ENCODE measurements at places on chromosomes 5 and 9.

GRCh38 chr9:131650254-131650653, 89.6 kb downstream of the RAPGEF1 start:
- peak; percentile 55 for DNase-seq

DNA sequence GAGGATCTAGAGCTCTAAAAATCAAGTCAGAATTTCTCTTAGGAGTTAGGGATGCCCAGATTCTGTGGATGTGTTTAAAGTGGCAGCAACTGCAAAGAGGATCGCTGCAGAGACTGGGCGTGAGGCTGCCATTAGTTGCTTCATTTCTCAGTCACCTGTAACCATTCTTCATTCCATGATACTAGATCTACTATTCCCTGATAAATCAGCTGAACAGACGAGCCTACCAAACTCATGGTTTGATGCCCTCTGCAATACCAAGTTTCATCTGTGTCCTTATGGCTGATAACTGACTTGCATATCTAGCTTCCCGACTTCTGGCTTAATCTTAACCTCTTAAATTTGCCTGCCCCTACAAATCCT, 33.3 kb downstream of the UBE2R2 start:
- no peak for DNase-seq

DNA sequence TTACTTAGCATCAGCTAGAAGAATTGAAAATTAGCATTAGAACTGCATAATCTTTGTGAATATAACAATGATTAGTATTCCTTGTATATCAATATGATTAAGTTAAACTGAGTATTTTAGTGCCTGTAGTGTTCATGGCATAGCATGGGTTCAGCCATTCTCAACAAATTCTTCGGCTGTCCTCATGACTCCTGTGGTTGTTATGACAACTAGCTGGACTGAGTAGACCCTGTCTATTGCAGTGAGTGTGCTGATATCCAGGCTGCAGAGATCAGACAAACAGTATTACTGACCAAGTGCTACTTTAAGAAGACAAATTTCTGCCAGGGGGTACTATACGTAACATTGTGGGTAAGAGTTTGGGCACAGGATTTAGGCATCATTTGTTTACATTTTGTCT, 125.9 kb downstream of the NUDT12 start:
- peak; percentile 17 for DNase-seq

DNA sequence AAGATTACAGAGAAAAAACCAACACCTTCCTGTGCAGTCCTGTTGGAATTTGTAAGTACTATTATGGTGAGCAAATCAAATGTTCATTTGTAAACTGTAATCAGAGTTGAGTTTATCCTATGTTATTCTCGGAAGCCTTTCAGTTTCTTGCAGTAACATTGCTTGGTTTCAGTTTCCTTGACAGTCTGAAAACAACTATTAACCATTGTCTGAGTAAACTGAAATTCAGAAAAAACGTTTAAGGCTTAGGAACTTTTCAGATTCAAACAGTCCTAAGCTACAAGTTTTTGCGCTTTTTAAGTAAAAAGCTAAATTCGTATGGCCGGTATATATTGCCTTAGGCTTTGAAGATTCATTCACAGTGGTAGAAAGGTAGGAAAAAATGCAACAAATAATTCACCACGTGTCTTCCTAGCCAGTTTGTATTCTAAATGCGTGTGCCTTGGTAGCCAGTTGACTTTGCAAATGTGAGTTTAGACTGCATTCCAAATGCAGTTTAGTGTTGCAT, 2.5 kb downstream of the GPBP1 start:
- DNase-seq, result peak; percentile 68

GRCh38 chr5:42109006-42109572, 184.0 kb downstream of the FBXO4 start:
- DNase-seq, result no peak

DNA sequence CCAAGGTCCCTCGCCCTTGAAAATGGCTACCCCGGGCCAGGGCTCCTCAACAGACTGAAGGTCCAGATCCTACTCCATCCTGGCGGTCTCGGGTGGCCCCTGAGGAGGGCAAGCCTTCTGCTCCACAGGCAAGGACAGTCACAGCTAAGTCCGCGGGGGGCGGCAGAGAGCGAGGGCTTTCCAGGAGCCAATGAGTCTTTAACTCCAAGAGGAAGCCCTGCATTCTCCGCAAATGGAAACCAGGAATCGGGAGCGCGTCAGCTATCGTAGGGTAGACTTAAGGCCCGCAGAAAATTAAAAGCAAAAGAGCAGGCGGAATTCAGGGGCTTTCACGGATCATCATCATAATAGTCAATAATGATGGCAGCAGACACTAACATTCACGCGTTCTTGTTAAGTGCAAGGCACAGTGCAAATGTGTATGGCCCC, 87.8 kb upstream of the TNFAIP8 start:
- DNase-seq, result peak; percentile 96

- no peak for DNase-seq
These were observed 50.4 kb downstream of the HTR1A start for GRCh38 chr5:63911871-63912270.

GRCh38 chr5:127562252-127562651, 44.8 kb downstream of the PRRC1 start:
- peak; percentile 29 for DNase-seq

DNA sequence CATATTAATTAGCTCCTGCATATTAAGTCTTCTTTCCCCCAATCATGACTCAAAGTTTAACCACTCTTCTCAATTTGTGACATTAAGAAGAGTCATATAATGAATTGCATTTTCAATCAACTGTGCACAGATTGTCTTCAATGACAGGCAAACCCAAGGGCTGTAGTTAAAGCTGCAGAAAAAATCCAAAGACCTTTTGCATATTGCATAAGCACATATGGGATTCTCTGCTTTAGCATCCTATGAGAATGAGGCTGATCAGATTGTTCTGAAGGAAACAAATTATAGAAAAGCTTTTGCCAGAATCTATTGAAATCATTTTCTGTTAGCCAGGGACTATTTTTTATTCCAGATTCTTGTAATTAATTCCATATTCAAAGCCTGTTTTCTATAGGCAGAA, 112.3 kb downstream of the FAM170A start:
- no peak for DNase-seq

DNA sequence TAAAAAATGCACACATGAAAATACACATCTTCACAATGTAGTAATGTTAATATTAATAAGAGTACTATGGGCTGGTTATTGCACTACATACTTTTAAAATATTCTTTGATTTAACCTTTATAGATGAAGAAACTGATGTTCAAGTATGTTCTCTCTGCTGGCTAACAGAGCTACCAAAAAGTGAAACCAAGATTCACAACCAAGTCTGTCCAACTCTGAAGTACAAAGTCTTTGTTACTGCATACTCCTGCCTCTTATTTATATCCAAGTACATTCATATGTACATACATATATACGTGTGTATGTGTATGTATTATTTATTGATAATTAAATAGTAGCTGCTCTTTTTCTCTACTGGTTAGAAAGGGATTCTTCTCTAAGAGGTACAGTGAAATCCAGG, 325.6 kb downstream of the BNC2 start:
- DNase-seq, result no peak

All from fibroblast of skin of scalp (primary cell).